ENCODE measurements at places on chromosomes 2 and 18.

GRCh38 chr2:60717691-60718090 is 38.4 kb upstream of the PAPOLG start:
- DNase-seq = no peak

DNA sequence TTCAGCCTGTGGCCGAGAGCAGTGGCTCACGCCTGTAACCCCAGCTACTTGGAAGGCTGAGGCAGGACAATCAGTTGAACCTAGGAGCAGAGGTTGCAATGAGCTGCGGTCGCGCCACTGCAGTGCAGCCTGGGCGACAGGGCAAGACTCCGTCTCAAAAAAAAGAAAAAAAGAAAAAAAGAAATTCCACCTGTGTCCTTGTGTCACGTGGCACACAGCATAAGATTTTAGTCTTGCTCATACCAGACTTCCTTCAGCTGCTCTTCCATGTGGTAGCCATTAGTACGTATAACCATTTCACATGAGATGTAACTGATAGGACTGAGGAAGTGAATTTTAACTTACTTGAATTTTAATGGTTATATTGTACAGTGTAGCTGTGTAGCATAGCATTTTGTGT is 4.0 kb downstream of the NOP58 start:
- no peak for DNase-seq

GRCh38 chr2:68971591-68972231 is 2.7 kb upstream of the GKN1 start:
- no peak for DNase-seq

DNA sequence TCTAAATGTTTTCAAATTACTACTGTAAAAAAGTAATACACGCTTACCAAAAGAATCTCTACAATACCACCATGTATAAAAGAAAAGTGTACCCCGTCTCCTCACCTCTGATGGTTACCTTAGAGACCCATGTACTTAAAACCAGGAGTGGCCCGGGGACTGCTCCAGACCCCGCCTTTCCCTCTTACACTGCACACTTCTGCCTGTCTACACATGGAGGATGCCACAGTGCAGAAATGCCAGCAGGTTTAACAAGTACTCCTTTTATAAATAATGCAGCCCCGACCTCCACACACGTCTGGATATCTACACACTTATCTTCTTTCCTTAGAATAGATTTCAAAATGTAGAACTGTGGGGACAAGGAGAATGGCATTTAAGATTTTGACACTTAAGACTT is 5.3 kb downstream of the HDAC4 start:
- DNase-seq = no peak

DNA sequence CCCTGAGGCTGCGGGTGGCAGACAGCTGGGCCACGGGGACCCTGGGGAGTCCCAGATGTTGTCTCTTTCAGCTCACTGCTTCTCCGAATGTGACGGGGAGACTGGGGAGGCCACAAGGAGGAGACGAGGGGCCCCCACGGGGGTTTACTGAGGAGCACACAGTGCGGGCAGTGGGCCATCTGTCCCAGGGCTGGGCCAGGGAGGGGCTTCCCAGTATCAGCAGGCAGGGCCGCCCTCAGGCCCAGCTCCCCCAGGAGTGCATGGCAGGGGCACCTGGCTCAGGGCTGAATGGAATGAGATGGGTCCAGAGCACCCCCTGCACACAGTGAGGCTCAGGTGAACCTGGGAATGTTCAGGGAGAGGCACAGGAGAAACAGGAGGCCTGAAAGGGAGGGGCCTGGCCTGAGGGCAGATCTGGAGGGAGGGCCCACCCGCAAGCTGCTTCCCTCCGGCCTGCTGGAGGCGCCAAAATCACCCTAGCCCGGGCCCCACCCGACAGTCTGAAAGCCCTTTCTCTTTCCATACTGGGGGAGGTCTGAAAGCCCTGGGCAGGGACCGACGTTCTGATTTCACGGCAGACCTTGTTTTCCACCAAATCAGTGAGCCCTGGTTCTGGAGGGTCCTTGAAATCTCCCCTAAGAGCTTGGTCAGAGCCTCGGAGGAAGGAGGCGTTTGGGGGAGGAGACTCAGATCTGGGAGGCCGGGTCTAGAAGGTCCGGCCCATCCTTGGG is 35.5 kb upstream of the PTMA start:
- no peak for DNase-seq

DNA sequence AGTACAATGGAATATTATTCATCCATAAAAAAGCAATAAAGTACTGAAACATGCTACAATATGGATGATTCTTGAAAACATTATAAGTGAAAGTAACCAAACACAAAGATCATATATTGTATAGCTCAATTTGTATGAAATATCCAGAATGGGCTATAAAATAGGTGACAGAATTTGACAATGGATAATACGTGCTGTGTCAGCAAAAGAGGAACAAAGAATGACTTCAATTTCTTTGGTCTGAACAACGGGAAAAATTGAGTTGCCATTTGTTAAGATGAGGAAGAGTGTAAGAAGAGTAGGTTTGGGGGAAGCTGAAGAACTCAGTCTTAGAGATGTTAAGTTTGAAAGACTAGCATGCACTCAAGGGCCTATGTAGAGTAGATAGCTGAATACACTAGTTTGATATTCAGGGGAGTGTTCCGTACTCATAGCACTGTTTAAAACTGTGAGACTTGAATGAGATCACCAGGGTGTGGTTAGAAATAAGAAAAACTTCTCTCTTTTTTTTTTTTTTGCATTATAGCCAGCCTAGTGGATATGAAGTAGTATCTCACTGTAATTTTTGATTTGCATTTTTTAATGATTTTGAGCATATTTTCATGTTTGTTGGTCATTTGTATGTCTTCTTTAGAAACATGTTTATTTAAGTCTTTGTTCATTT is 213.6 kb downstream of the NR4A2 start:
- no peak for DNase-seq

GRCh38 chr2:101205521-101206479 is 46.9 kb upstream of the CNOT11 start:
- DNase-seq = peak; percentile 69

Measured in T-cell (primary cell).